ENCODE measurements at places on chromosomes 7 and 10.

- no peak for DNase-seq
These were observed 38.4 kb upstream of the CD36 start for GRCh38 chr7:80600046-80600445.

GRCh38 chr7:148911626-148912025 is 27.5 kb upstream of the EZH2 start:
- no peak for DNase-seq

DNA sequence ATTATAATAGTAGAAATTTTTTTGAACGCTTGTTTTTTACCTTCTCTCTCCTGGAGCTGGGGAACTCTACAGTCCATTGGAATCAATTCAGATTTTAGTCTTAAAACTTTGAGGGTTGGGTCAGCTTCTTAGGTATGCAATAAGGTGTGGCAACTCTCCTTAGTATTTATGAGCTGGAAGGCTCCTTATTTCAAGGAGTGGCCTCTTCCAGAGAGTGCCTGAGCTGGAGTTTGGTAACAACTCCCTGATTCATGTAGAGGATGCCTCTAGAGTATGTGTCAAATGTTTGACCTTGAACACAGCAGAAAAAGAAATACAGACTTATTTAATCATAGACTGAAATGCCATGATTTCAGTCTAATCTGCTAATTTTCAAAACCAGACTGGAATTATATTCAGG is 11.1 kb downstream of the CDK14 start:
- DNase-seq, result no peak

DNA sequence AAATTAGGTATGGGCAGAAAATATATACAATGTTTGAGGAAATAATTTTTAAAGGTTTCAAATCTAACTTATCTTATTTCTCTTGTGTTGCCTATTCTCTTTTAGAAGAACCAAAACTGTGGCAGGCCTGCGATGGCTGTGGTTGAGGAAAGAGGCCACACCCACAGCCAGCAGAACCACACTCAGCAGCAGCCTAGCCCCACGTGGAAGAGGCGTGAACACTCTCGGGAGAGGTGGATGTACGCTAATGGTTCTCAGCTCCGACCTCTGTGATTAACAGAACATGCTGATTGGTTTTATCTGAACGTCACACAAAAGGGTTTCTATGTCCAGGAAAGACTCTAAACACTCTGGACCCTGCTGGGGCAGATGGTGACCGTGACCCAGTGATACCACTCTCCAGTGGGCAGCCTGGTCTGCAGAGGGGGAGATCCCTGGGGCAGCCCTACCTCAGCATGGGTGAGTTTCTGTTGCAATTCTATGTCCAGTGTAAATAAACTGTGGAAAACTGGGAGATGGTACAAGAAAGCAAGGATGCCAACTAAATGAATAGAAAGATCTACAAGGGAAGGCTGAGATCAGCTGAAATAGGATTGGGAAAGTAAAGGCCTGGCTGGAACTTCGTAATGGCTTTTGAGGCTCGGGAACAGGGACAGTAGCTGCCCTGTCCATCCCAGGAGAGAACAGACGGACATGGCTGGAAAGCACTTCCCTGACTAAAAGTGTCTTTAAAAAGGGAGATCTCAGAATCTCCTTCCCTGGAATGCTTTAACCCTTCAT is 26.6 kb downstream of the DIP2C start:
- no peak for DNase-seq

DNA sequence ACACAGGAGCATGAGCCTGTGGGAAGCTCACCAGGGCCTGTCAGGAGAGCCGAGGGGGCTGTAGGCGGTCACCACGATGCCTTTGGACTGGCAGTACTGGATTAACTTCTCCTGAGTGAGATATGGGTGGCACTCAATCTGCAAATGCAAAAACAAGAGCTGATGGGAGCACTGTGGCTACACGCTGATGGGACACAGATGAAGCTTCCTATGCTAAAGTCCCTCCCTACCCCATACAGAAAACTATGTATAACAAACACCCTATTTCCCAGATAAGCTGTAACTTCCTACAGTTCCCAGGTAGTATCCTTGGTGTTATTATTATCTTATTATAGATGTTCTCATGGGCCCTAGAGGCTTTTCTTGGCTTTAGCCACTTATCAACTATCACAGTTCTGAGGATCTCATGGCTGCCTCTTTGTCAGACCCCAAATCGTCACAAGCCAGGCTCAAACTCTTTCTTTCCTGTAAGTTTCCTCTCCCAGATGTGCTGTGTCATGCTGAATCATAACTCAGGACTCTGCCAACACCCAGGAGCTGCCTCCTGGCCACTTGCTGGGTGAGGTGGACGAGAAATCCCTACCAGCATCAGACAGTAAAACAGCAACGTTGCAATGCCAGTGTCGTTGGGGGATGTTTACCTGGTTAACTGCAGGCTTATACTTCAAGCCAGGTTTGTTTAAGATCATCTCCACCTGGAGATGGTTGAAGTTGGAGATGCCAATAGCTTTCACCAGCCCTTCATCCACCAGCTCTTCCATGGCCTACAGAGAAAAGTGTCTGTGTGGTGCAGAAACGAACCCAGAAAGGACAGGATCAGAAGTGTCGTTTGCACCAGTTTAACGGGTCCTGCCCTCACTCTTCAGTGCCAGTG is 10.3 kb downstream of the AKR1B1 start:
- no peak for DNase-seq

- DNase-seq, result no peak
These were observed 19.4 kb upstream of the LRRN3 start for GRCh38 chr7:111071556-111071955.

DNA sequence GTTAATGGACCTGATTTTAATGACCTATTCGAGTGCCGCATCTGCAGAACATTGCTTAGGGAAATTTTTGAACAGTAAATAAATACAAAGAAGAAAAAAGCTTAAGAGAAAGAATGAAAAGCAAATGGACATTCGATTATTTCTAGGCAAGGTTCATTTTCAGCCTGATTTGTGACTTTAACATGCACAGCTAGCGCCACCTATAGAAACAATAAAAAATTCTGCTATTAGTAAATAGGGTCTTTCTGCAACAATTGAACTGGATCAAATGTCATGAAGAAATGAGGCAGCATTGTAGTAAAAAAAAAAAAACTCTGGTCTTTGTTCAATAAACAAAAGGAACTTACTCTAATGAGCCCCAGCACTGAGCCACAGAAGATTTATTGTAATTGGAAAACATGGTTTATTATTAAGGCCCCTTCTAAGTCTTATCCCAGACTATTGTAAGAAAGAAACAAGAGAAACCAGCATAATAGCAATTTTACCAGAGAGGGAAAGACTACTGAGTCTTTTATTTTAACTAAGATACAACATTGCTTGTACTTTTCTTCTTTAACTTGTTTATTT is 41.4 kb upstream of the GHITM start:
- no peak for DNase-seq

DNA sequence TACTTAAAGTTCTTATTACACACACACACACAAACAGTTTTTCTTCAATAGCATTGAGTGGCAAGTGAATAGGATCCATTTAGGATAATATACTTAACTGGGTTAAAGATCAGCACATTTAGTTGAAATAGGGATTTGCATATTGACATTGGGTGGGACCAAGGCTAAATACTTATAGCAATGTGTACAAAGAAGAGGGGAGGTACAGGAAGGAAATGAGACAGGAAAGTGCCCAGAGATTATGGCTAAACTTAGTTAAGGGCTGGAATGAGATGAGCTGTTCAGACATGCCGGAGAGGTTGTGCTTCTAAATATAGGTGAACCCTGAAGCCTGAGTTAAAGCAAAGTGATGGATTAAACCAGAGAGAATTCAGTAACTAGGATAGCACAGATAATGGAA is 95.1 kb downstream of the LSMEM1 start:
- DNase-seq, result no peak

GRCh38 chr7:11216276-11216675 is 242.6 kb downstream of the PHF14 start:
- no peak for DNase-seq

- DNase-seq, result peak; percentile 61
These were observed 35.4 kb downstream of the C7orf25 start for GRCh38 chr7:42876182-42877068.

- no peak for DNase-seq
These were observed 89.0 kb upstream of the PRPS1L1 start for GRCh38 chr7:18116661-18117060.

DNA sequence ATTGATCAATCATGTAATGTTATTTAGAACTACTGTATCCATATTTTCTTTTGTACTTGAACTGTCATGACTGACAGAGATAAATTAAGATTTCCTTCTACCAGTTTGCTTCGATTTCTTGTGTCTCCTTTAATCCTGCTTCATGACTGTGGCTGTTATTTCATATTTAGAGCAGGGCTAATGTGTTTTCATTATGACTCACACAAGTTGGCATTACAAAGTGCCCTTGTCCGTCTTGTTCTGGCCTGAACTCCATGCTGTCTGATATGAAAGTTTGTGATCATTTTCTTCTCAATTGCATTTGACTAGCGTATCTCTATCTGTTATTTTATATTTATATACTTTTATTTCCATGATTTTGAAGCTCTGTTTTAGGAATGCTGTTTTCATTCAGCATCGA is 344.1 kb upstream of the PRKCQ start:
- no peak for DNase-seq

- DNase-seq, result no peak
These were observed 35.5 kb downstream of the GPR141 start for GRCh38 chr7:37719077-37719476.

DNA sequence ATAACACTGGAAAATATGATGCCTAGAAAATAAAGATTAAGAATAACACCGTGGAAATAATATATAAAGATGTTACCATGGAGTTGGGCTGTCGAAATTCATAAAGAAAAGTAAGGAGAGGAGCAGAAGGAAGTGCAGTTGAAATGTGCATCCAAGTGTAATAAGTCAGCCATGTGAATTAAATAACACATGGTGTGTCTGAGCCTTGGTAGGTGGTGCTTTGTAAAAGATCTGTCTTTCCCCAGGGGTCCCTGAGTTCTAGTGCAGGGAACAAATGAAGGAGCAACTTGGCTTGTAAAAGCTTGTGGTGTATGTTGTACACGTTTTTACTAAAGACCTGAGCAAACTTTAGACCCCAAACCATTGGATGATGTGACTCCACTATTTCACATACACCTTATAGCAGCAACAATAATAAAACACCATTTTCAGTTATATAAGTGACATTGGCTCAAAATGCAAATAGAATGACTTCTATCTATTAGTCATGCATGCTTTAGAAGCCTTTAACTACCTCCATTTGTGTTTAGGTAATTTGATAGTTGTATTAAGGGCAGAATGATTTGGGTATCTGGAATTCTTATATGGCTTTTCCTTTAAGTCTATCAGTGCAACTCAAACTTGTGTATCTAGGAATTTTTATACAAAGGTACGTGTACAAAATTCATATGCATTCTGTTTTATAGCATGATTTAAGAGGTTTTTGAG is 11.3 kb downstream of the STARD3NL start:
- no peak for DNase-seq

- no peak for DNase-seq
These were observed 49.8 kb downstream of the LHPP start for GRCh38 chr10:124511205-124512039.
